GM23338 (cell line): ENCODE measurements at places on chromosomes 7 and 10. TPM values are rescaled to one million over a fixed set of nuclear protein-coding genes. Genes with fewer than 3 reads are reported as not detected.
A peak's percentile ranks its signal among the peaks of the same experiment; 100 is the strongest.

Gene MKX
- polyA plus RNA-seq = 0.47 and 0.66 TPM in 2 replicates

Gene GNAT3
- polyA plus RNA-seq = not detected in 2 replicates

Gene TRIM73
- 0.96 and 1.2 TPM in 2 replicates for polyA plus RNA-seq

Gene PKD1L1
- not detected in 2 replicates for polyA plus RNA-seq

Gene SPRN
- 0.31 and 0.59 TPM in 2 replicates for polyA plus RNA-seq

Gene SUFU
- polyA plus RNA-seq = 2.8 and 3.3 TPM in 2 replicates

Gene C10orf67
- 0.16 TPM in 2 replicates for polyA plus RNA-seq

GRCh38 chr7:2271273-2272026, 29.4 kb downstream of the NUDT1 start:
- no peak for DNase-seq

- DNase-seq = peak; percentile 83
These were observed 47.4 kb upstream of the PRKAR1B start for GRCh38 chr7:774161-775109.

DNA sequence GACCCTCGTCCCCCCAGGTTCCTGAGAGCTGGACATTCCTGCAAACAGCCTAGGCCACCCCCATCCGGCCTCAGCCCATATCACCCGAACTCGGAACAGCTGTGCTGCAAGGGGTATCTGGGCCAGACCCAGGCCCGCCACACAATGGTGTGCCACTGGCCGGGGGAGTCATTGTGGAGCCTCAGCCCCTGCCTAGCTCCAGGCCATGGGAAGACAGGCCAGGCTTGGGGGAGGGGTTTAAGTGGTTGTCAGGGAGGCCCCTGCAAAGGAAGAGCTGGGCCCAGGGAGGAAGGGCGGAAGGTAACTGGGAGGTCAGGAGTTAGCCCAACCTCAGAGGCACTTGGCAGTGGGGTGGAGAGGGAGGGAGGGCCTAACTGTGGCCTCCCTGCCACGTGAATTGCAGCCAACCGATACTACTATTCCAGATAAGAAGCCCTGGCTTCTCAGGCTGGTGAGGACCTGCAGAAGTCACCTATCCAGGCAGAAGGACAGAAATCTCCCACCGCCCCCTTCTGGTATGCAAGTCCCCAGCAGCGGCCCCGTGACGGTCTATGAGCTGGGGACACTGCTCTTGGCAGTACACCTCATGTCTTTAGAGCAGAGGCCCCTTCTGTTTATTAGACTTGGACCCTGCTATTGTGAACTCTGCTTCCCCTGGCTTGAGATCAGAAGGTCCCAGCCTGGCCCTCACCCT, 26.8 kb downstream of the VSIR start:
- peak; percentile 53 for DNase-seq

GRCh38 chr10:7008645-7009044, 402.2 kb downstream of the SFMBT2 start:
- no peak for DNase-seq

GRCh38 chr7:130006771-130007170, 44.4 kb downstream of the ZC3HC1 start:
- DNase-seq = no peak

- DNase-seq = no peak
These were observed 54.3 kb upstream of the SGCE start for GRCh38 chr7:94710256-94710655.

- no peak for DNase-seq
These were observed 88.6 kb upstream of the KLF14 start for GRCh38 chr7:130822642-130823041.

GRCh38 chr10:543131-543530, 146.3 kb downstream of the DIP2C start:
- no peak for DNase-seq

DNA sequence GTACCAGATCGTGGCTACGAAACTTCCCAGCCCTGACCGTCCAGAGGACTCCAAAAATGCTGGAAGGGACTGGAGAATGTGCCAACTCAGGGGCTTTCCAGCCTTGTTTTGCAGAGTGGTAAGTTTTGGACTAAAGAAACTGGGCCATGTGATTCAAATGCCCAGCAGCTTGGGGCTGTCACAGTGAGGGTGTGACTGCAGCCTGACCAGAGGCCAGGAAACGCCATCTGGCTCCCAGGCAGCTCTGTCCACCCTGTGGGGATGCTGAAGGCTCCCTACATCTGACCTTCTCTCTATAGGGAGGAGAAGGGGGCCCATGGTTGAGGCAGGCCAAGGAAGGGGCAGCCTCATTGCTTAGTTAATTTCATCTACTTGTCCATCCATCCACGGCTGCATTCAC, 61.6 kb upstream of the HMX3 start:
- DNase-seq = no peak

- no peak for DNase-seq
These were observed 102.7 kb downstream of the CUBN start for GRCh38 chr10:17026686-17027485.

DNA sequence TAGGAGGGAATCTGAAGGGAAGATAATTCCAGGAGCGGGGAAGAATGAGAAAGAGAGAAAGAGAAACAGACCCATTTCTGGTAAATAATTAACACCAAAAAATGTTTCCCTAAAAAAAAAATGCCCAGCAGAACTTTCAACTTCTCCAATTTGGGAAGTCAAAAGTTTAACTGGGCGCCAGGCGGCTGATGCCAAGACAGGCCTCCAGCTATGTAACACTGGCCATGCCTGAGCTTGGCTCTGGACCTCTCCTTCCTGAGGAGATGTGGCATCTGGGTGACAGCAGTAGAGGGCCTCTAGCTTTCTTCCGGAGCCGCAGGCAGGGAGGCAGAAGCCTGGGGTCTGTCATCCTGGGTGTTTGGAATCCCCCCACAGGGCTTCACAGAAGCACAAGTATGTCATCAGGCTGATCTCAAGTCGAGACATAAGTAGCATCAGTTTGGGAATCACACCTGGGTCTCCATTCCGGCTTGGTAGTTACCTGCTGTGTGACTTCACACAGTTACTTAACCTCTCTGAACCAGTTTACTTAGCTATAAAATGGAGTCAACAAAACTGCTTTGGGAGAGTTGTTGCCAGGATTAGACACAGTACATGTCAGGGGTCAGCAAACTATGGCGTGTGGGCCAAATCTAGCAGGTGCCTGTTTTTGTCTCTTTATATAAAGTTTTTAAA, 50.5 kb upstream of the TCF7L2 start:
- no peak for DNase-seq

DNA sequence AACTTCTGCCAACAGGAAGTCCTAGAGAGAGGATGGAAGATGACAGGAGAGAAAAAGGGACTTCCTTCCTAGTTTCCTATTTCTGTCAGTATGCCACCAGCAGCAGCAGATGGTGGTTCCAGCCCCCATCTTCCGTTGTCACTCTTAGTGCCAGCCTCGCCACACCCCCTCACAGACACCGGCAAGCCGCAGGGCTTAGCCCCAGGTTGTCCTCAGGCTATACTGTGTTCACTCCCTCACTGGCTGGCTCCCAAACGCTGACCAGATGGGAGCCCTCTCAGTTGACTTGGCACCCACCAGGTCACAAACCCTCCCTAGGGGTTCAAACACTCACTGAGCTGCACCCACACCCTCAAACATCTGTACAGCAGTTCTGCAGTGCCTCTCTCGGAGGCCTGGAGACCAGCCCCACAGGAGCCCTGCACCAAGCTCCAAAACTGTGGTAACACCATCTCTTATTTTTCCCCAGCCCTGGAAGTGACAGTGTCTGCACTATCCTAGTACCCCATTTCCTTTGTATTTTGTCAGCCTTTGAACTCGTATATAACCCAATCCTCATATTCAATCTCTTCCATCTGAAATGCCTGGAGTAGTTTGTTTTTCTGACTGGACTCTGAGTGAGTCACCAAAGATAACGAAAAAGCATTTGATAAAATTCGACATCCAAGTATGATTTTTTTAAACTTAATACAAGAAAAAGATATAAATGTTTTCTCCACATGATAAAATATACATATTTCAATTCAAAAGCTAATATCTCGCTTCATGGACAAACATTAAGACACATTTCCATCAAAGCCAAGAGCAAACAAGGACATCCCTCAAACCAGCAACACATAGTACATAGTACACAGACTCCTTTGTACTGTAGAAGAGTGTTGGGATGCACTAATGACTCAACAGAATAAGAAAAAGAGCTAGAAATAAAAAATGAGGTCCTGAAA, 34.5 kb downstream of the SMURF1 start:
- no peak for DNase-seq

- DNase-seq = no peak
These were observed 1.6 kb downstream of the HOXA6 start for GRCh38 chr7:27145914-27146412.

- DNase-seq = no peak
These were observed 74.3 kb downstream of the AVL9 start for GRCh38 chr7:32569388-32570289.

DNA sequence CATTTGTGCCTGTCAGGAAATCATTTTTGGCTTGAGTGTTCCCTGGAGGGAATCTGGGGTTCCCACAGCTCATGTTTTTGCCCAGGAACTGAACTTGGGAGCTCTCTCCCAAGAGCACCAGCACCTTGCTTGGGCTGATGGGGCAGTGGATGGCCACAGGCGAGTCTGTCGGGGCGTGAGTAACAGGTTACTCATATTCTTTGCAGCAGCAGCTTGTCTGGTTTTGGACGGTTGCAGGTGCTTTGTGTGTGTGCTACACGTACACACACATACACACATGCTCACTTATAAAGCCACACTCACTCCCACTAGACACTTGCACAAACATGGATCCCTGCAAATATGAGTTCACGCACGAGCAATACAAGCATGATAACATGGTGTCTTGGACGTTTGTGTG, 2.9 kb upstream of the PALD1 start:
- no peak for DNase-seq

DNA sequence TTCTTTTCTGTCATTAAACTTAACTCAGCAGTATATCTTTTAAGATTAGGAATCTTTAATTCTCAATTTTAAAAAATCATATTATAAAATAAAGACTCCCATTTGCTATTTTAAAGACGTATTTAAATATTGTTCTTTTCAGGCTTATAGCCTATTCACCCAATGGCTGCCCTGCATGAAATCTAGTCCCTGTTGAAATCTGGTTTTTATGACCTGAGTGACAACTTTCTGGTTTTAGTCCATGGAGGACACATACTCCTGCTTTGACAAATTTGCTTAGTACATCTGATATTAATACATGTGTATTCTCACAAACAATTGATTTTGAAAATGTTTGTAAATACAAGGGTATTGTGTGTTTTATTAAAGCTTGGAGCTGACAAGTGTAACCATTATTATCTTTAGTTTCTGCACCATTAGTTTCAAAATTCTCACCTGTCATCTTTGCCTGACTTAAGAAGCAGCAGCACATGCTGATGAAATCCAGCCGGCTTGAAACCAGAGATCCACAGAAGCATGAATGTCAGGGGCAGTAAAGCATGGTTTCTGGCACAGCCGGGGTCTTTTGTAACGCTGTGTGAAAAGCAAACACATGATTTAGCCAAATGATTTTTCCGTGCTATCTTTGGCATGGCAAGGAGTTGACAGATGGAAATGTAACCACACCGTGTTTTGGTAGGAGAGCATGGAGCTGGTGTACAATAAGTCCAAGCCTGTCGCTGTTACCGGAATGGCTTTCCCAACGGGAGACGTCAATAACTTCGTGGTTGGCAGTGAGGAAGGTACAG, 262.8 kb downstream of the DYNC1I1 start:
- DNase-seq = no peak

GRCh38 chr10:75660823-75661222, 229.4 kb downstream of the LRMDA start:
- DNase-seq = no peak

DNA sequence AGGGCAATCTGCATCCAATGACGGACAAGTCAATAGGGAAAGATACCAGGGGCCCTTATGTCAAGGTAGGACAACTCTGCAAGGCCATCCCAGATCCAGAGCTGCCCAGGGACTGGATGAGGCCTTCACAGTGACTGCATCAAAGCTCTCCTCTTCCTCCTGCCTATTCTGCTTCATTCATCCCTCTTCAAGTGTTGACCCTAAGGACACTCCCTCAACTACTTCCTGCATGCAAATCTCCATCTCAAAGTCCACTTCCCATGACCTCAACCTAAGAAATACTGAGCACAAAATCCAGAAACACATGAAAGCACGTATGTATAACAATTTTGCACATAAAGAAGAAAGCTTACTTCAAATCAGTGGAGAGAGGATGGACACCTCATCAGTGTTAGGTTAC, 182.3 kb downstream of the AVL9 start:
- no peak for DNase-seq

GRCh38 chr7:10312942-10313341, 660.7 kb upstream of the PHF14 start:
- no peak for DNase-seq

GRCh38 chr10:105149371-105149891, 508.3 kb downstream of the SORCS3 start:
- DNase-seq = no peak

DNA sequence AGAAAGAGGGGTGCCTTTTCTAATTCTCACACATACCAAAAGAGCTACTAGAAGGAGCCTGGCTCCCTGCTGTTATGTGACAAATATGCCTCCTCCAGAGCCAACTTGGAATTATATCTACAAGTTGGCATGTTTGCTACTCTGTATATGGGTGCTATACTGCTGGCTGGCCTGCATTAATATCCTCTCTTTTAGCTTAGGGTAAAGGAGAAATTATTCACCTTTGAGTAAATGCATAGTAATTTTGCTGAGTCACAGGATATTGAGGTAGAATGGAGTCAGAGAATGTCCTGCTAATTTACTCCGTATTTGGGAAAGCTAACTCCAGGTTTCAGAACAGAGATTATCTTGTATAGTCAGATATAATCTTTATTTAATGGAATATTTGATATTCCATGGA, 24.2 kb upstream of the LIPN start:
- DNase-seq = no peak

DNA sequence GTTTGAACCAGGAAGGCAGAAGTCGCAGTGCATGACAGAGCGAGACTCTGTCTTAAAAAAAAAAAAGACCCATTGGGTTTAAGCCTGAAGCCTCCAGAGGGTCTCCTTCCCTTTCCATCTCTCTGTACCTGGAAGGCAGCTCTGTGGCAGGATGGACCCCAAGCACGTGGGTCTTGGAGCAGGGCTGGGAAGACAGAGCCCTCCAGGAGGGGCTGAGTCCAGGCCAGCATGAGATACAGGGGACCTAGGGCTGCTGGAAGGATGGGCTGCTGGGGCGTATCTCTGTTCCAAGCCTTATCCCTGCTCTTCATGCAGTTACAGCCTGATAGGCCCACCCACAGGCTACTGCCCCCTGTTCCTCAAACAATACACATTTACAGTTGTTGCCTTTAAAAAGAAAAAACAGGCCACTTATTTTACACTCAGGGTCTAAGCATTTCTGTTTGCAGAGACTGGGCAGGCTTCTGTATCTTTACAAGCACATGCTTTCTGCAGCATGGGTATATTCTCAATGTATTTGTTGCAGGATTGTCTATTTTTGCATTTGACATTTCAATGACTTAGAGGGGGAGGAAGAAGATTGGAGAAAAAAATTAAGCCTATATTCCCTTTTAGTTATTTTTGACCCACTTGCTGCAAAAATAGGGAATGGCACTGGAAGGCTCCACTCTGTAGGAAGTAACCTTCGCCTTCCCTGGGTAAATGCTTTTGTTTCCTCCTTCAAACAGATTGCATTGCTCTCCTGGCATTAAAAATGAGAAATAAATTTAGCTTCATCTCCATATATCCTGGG, 60.1 kb downstream of the FAM171A1 start:
- no peak for DNase-seq
